ENCODE measurements at places on chromosomes 4 and X.

GRCh38 chrX:117522725-117523700 is 593.6 kb downstream of the KLHL13 start:
- DNase-seq = no peak

- DNase-seq = no peak
These were observed 66.0 kb upstream of the RLIM start for GRCh38 chrX:74680391-74680790.

GRCh38 chr4:52641854-52642563 is 17.1 kb downstream of the USP46 start:
- peak; percentile 35 for DNase-seq

- no peak for DNase-seq
These were observed 37.5 kb upstream of the CENPU start for GRCh38 chr4:184771416-184771815.

DNA sequence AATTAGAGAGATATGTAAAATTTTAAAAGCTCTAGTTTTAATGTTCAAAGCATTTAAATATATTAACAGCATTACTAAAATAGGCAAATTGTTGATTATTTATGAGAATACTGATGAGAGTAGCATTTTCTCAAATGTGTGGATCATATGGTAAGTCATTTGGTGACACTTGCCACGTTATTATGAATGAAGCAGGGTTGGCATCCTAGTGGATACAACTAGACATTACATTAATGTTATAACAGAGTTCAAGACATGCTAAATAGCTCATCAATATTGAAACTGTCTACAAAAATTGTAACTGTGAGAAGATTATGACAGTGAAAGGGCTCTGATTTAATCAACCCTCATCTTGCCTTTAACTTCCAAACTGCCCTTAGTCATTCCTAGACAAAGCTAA is 171.1 kb downstream of the PDGFC start:
- DNase-seq = no peak

Data from RPMI7951 (cell line).